ENCODE measurements at places on chromosomes 16 and 17.

DNA sequence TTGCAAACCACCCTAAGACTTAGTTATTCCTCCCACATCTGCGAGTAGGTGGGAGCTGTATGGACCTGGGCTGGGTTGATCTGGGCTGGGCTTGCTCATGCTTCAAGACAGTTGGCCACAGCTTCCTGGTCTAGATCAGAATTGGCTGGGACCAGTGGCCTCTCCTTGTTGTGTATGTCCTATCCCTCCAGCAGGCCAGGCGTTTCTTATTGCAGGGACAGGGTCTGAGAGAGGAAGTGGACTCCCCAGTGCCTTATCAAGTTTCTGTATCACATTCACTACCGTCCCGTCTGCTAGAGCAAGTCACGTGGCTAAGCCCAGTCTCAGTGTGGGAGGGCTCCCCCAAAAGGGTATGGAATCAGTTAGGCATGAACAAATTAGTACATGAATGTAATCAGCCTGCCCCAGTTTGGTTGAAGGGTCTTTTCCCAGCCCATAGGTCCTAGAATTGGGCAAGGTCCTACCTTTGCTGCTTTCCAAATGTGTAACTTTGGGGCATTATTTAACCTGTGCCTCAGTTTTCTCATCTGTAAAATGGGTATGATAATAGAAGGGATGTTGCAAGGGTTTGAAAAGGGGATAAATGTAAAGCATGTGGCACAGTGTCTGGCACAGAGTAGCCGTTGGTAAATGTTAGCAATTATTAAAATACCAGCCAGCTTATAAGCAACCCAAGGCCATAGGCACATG lies 36.0 kb downstream of the NKD1 start:
- DNase-seq = no peak

GRCh38 chr16:13378151-13378550 lies 476.8 kb downstream of the SHISA9 start:
- DNase-seq = no peak

DNA sequence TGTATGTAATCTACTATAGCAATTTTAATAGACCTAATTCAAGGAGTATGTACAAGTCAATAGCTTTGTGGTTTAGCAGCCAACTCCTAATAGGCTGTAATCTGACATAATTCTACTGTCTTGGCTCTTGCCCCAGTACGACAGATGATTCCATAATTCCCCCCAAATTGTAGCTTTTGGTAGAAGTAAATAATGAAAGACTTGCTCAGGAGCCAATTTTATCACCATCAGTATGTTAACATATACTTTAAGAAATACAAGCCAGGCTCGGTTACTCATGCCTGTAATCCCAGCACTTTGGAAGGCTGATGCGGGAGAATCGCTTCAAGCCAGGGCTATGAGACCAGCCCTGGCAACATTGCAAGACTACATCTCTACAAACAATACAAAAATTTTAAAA lies 53.9 kb downstream of the AP2B1 start:
- no peak for DNase-seq

DNA sequence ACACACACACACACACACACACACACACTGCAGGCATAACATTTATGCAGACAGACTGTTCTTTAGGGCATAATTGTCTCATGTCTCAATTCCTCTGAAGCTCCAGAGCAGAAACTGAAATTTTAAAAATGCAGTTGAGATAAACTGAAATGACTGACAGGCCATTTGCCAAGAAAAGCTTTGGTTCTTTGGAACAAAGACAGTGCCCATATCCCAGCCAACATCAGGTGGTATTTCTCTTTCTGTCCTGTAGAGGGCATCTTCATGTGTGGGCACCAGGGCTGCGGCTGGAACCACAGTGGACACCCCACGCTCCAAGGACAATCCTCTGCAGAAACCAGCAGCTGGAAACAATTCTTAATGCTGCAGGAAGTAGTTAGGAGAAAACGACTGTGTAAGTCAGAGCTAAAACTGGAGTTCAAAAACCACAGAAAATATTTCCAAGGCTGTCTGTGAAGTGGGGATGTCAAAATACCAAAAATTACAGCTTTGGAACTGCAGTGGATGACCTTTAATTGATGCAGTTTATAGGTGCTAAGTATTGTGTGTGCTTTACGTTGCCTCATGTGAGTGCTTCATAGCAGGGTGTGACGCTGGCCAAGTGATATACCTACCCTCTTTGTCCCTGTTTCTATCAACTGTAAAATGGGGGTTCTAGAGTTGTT lies 10.6 kb upstream of the MEFV start:
- DNase-seq = no peak

DNA sequence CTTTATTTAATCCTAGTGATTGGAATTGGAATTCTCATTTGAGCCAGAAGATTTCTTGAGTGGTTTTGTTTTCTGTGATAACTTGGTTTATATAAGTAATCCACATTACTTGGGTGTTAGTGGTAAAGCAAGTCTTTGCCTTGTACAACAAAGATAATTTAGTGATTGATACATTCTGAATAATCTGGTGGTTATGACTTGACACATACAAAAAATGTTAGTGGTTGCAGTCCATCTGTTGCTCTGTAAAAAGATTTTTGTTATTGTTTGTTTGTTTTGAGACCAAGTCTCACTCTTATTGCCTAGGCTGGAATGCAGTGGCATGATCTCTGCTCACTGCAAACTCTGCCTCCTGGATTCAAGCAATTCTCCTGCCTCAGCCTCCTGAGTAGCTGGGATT lies 13.2 kb downstream of the OMG start:
- DNase-seq = no peak

DNA sequence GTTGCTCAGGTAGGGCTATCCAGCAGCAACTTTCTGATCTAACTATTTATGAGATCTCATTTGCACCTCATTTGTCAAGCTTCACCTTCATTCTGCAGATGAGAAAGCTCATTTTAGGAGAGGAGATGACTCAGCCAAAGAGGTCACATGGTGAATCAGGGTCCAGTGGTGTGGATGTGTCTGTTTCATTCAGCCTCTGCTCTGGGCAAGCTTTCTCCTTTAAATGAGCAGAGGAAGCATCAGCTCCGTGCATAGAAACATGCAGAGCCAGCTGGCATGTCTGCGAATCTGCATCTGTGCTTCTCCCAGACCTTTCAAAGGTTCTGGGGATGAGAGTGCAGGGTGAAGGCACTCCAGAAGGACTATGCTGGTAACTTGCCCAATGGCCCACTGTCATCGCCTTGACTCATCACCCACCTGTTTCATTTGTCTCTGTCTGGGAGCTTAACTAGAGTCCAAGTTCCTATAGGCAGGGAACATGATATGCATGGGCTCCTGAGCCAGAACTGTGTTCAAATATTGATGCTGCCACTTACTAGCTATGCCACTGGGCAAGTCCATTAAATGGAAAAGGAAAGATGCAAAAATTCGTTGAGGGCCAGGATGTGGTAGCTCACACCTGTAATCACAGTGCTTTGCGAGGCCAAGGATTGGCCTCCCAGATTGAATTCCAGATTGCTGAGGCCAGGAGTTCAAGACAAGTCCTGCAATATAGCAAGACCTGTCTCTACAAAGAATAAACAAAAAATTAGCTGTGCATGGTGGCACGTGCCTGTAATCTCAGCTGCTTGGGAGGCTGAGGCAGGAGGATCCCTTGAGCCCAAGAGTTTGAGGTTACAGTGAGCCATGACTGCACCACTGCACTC lies 67.1 kb upstream of the NLK start:
- no peak for DNase-seq

- DNase-seq = no peak
Observed at GRCh38 chr16:85156869-85157268, 44.6 kb upstream of the CIBAR2 start.

DNA sequence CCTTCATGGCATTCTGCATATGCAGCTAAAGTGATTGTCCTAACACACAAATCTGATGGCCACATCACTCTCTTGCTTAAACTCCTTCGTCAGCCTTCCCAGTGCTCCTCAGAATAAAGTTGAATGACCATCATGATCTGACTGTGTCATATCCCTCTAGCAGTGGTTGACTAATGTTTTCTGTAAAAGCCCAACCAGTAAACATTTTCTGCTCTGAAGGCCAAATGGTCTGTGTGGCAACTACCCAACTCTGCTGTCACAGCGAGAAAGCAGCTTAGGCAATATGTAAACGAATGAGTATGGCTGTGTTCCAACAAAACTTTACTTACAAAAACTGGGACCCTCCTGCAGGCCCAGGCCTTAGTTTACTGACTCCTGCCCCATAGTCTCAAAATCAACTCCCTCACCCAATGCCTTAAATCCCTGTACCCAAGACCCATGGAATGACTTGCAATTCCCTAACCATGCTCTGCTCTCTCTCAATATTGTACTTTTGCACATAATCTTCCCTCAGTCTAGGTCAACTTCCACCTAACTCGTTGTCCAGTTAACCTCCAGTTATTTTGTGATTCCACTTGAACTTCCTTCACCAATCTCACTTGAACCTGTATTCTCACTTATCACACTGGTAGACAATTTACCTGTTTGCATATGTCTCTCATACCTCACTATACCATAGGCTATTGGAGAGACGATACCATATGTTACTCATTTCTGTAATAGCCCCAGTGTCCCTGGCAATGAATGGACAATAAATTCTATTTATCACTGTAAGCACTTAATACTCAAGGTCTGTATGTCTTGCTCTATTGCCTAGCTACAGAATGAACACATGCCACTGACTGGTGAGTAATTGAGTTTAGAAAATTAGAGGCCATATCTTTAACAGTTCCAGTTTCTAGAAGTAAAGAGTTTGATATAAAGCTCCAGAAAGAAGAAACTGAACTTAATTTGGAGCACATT lies 29.1 kb downstream of the TMEM100 start:
- no peak for DNase-seq

DNA sequence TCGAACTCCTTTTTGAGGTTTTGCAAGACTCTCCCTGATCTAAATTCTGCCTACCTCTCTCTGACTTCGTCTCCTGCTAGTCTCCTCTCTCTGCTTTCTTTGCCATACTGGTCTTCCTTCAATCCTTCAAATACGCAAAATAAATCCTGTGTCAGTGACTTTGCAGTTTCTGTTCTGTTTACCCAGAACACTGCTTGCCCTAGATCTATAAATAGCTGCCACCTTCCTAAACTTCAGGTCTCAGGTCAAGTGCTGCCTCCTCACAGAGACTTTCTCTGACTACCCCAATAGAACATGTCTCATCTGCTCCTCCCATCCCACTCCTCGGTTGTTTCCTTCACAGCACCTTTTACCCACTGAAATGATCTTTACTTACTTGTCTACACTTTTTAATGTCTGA lies 78.9 kb downstream of the TRIM37 start:
- DNase-seq = no peak

DNA sequence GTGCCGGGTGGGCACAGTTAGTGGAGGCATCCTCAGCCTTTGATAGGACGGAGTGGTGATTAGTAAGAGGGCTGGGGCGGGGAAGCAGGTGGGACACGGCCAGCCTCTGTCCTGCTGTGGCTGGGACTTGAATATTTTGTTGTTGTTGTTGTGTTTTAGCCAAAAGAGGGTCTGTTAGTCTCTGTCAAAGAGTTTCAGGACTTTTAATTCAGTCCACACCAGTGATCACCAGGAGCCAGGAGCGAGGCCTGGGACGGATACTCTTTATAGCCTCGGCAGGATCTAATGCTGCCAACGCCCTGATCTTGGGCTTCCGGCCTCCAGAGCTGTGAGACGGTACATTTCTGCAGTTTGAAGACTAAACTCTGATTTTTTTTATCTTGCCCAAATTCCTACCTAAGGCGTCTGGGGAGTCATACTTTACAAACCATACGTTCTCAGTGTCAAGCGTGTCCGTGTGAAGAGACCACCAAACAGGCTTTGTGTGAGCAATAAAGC lies 2.9 kb upstream of the RNF213 start:
- DNase-seq = no peak

- DNase-seq = no peak
Observed at GRCh38 chr17:48001197-48001596, 30.3 kb downstream of the CDK5RAP3 start.

DNA sequence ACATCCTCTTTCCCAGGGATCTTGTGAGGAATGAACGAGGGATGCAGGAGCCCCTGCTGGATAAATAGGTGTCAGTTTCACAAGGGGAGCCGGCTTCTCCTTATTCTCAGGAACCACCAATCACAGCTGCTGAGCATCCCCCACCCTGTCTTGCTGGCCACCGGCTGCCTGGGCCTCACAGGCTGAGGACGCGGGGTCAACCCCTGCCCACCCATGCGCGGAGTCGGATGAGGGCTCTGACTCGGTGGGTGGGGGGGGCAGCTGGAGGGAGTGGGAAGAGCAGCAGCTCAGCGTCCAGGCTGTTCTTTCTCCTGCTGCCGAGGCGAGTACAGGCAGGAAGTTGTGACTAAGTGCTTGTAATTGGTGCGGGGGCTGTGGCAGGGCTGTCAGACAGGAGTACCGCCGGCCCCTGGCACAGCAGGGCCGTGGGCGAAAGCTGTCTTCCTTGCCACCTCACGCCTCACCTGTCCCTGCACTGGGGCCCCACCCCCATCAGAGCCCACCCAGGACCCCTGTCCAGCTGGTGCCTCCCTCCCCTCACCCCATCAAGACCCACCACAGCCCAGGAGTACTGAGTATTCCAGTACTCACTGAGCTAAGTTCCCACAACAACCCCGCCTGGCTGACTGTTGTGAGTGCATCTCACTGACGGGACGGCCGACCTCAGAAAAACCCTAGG lies 11.0 kb upstream of the DPEP1 start:
- no peak for DNase-seq

- DNase-seq = no peak
Observed at GRCh38 chr17:83146347-83146746, 66.9 kb downstream of the METRNL start.

- DNase-seq = no peak
Observed at GRCh38 chr17:3440451-3440850, 6.8 kb upstream of the OR1E2 start.

DNA sequence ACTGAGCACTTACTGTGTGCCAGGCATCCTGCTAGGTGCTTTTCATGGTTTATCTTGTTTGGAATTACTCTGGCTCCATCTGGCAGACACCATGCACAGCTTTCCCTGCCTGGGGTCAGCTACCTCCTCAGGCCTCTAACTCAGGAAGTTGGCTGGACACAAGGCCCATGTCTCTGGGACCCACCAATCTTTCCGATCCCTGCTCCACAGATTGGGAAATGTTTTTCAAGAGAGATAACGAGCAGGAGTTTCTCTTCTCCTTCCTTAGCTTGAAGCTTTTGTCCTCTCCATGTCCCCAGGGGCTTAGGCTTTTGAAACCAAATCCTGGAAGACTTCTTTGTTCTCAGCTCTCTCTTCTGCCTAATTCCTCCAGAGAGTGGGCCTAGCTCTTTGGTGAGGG lies 11.5 kb upstream of the ELAC2 start:
- DNase-seq = no peak

- no peak for DNase-seq
Observed at GRCh38 chr16:58419241-58419990, 27.1 kb downstream of the GINS3 start.

- DNase-seq = no peak
Observed at GRCh38 chr16:20928774-20929411, 28.3 kb downstream of the LYRM1 start.

- no peak for DNase-seq
Observed at GRCh38 chr17:42179911-42180410, 981 bp downstream of the KCNH4 start.

DNA sequence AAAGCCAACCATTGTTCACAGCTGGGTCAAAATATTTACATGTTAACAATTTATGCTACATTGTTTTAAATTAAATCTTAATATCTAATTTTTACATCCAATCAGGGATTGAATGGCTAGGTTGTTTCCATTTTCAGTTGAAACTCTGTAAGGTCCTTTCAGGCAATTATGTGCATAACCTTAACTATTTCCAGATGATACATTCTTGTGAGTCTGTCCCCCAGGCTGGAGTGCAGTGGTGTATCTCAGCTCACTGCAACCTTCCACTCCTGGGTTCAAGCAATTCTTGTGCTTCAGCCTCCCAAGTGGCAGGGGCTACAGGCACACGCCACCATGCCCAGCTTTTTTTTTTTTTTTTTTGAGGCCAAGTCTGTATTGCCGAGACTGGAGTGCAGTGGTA lies 10.4 kb downstream of the CDC42EP4 start:
- no peak for DNase-seq
